ENCODE measurements at places on chromosomes 11 and 22.

DNA sequence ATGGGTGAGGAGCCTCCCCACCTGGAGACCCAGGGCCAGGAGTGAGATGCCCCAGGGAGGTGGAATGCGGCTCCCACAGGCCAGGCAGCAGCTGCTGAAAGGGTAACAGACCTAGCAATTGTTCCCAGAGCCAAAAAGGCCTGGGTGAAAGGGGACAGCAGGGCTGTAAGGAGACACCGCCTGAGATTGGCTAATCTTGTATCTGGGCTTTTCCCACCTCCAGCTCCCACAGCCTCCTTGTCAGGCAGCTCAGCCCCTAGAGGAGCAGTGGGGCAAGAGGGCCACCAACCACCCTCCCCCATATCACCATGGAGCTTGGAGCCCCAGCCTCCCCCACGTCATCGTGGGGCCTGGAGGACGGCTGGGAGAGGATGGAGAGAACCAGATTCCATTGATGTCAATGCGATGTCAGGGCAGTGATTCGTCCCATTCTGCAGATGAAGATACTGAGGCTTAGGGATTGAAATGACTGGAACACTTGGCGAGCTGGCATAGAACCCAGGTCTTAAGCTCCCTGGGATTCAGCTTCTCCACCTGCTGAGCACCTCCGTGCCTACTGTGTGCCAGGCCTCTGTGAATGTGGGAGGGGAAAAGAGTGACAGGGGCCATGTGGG is 2.9 kb upstream of the MGAT3 start:
- DNase-seq, result no peak

DNA sequence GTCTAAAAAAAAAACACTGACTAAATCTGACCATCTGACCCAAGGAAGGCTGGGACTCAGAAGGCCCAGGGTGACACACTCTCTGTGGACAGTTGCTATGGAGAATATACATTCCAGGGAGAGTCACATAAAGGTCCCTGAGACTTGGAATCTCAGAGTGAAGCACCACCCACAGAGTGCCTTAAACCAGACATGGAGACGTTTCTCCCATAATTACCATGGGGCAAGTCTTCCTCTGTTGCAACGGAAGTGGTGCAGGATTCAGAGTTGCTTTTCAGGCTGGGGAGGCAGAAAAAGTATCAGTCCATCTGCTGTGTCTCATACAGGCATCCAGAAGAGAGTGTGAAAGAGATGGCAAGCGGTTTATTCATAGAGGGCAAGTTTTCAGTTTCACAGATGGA is 58.7 kb upstream of the SLN start:
- DNase-seq, result no peak

GRCh38 chr22:25083056-25083806 is 116.4 kb upstream of the CRYBB3 start:
- DNase-seq, result no peak

- no peak for DNase-seq
These were observed 35.8 kb upstream of the POU2AF2 start for GRCh38 chr11:111209543-111210355.

GRCh38 chr22:41842996-41843970 is 10.4 kb downstream of the SREBF2 start:
- DNase-seq, result no peak

- no peak for DNase-seq
These were observed 137.3 kb upstream of the SORL1-AS1 start for GRCh38 chr11:121589946-121590537.

GRCh38 chr11:76653012-76653673 is 17.4 kb downstream of the LRRC32 start:
- DNase-seq, result no peak

GRCh38 chr11:68632802-68633201 is 51.5 kb upstream of the GAL start:
- peak; percentile 20 for DNase-seq
